ENCODE measurements at places on chromosomes 4 and X.

- no peak for DNase-seq
Observed at GRCh38 chr4:76492055-76492454, 57.0 kb downstream of the SHROOM3 start.

GRCh38 chrX:108732630-108733321, 3.6 kb downstream of the IRS4 start:
- no peak for DNase-seq

DNA sequence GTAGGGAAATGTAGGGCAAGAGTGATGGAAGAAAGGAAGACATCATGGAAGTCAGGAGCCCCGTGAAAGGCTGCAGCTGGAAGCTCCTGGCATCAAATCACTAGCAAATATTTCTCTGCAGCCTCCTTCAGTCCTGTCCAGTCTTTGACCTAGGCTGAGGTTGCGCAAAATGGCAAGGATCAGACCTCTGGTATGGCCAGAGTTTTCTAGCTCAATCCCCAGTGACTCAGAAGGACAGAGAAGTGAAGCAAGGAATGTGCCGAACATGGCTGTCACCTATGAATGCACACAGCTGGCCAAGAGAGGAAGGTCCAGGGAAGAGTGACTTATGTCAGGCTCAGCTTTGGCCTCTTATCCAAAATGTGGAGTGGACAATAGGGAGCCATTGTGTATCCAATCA, 71.1 kb upstream of the PHOX2B start:
- no peak for DNase-seq

DNA sequence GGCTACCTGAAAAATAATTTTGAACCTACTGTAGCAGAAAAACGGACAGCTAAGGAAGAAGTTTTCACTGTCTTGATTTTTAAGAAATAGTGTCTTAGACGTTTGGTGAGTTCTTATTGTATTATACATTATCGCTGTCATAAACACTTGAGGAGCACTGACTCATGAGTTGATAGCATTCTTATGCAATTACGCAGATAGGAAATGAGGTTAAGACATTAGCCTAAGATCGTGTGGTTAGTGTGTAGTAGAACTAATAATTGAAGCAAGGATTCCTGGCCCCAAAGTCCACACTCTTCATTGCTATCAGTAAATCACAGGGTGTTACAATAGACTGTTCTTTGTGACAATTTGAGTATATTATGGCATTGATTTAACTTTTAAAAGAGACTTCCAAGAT, 238.1 kb downstream of the ARAP2 start:
- DNase-seq, result no peak

DNA sequence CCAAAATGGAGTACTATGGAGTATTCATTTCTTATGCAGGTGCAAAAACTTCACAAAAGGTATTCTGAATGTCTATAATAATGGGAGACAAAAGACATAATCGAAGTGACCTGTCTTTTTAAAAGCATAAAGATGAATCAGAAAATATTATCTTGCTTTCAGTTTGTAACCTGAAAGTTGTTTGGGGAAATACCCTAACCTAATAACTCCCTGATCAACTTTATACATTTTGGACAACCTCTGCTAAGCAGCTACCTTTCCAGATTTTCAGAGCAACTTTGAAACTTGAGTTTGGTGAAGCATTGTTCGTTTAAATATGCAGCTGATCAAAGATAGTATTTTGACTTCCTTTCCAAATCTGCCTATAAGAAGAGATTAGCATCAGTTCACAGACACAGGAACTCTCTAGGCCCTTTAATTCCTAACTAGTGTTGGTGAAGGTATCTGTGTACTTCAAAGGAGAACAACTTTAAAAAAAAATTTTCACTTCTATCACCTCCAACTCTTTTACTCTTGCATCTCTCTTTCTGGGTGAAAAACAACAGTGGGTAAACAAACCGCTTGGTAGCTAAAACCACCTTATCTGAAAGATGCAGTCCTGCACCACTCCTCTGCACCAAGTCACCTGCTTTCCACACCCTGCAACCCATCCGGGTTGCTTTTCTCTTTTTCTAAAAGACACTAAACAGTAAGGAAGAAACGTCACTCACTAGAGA, 26.5 kb downstream of the CD40LG start:
- no peak for DNase-seq

- no peak for DNase-seq
Observed at GRCh38 chr4:40800064-40800463, 50.3 kb downstream of the NSUN7 start.

DNA sequence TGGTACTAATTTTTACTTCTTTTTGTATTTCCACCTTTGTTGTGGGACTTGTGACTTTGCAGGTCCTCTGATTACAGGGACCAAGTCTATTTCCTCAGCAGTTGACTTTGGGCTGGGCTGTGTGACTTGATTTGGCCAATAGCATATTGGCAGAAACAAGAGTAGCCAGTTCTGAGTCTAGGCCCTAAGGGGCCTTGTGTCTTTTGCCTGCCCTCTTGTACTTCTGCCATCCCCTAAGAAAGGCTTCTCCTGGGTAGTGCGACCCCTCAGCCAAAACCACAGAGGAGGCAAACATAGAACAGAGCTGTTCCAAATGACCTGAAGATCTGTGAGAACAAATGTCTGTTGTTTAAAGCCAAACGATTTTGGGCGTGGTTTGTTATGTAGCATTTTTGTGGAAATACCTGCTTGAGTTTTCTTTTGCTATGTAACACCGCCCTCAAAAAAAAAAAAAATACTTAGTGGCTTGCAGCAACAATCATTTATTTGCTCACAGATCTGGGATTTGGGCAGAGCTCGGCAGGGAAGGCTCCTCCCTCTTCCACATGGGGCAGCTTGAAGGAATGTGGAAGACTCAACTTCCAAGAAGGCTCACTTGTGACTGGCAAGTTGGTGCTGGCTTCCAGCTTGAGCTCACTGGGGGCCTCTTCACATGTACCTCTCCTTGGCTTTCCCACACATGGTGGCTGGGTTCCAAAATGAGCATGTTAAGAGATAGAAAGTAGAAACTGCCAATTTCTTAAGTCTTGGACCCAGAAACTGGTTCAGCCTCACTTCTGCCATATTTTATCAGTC, 423.0 kb upstream of the CNKSR2 start:
- no peak for DNase-seq

- no peak for DNase-seq
Observed at GRCh38 chrX:119871245-119871598, 311 bp downstream of the RNF113A start.

DNA sequence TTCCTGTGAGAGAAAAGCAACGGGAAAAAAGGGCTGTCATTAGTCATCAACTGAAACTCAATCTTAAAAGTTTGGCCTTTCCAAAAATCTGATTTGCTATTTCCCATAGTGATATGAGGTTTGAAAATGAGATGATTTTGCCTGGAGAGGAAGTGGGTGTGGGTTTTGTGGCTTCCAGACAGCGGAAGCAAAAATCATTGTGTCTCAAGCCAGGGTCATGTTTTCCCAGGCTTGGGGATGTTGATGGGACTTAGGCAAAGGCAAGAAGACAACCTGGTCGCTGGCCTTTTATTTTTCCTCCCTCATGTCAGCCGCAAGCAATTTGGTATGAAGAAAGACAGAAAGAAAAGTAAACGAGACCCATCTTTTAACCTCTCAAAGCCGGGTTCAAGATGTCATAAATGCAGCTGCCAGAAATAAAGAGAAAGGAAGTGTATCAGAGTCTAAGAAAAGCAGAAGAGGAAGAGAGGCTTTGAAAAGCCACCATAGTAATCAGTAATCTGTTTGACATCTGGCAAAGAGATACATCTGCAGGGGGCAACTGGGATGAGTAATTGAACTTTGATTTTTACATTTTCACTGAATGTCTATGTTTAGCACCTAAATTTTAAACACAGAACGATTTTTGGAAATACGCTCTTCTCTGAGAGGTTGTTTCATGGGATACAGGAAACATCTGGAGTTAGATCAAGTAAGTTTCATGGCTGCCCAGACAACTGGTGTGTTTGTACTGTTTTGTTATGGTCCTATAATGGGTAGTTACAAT, 521.6 kb upstream of the SLIT2 start:
- DNase-seq, result no peak

DNA sequence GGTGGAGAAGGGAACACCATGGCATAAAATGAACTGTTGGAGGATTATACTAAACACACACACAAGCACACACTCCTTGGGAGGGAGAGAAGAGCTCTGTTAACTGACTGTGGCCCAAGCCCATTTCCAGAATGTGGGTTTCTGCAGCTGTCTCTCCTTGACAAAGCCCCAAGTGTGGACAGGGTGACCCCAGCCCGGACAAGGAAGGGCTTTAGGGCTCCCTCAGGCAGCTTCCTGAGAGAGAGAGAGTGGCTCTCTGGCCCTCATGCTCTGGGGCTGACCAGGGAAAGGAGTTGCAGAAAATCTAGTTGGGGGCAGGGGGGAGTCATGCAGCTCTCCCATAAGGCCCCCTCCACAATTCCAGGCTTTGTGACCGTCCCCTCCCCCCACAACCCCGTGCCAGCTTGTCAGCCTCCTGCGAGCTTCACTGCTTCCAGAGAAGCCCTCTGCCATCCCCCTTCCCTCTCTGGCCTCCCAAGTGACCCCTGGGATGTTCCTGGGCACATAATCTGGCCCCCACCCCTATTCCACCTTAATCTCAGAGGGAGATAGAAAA, 590 bp downstream of the ARHGEF9 start:
- no peak for DNase-seq

- no peak for DNase-seq
Observed at GRCh38 chr4:103024996-103025395, 5.5 kb upstream of the SLC9B1 start.

DNA sequence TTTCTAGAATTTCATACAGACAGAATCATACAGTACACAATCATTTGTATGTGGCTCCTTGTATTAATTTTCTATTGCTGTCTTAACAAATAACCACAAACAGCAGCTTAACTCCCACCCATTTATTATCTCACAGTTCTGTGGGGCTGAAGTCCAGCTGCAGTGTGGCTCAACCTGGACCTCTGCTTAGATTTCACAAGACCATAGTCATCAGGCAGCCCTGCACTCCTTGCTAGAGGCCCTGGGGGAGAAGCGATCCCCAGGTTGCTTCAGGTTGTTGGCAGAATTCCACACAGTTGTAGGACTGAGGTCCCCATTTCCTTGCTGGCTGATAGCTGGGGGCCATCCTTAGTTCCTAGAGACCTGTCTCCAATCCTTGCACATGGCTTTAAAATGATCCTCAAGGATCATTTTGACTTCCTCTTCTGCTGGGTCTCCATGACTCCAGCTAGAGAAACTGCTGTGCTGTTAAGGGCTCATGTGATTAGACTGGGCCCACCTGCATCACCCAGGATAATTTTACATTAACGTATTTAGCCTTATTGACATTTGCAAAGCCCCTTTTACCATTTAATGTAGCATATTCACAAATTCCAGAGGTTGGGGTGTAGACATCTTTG, 60.9 kb upstream of the SMAD1 start:
- DNase-seq, result no peak

DNA sequence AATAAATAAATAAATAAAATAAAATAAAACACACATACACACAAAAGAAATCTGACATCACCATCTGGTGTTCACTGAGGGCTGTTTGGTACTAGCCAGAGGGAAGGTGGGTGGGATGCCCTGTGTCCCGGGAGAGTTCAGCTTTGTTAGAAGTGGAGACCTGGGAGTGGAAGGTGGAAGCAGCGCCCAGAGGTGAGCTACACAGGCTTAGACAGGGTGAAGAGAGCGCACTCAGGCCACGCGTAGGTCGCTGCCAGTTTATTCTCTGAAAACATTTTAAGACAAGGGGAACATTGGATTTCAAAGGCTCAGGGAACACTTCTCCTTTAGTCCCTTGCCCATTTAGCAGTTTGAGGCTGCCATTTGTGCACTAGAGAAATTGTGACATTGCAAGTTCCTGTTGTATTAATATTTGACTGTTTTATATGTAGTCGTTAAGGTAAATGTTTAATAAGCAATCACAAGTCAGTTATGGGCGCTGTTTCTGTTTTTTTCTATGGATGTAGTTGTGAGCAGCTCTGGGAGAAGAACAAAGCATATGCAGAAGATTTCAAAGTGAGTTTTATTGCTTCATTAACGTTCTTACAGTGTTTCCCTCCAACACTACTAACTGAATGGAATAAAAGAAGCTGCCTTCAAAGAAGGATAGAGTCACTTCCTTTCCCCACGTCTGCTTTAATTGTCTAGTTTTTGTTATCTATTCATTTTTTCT, 405.5 kb upstream of the NR3C2 start:
- no peak for DNase-seq

GRCh38 chr4:132770776-132771175, 378.3 kb upstream of the PCDH10 start:
- DNase-seq, result no peak

- no peak for DNase-seq
Observed at GRCh38 chrX:73922856-73923455, 360.0 kb downstream of the CHIC1 start.

GRCh38 chrX:123860983-123861382, 1.1 kb downstream of the XIAP start:
- DNase-seq, result no peak

DNA sequence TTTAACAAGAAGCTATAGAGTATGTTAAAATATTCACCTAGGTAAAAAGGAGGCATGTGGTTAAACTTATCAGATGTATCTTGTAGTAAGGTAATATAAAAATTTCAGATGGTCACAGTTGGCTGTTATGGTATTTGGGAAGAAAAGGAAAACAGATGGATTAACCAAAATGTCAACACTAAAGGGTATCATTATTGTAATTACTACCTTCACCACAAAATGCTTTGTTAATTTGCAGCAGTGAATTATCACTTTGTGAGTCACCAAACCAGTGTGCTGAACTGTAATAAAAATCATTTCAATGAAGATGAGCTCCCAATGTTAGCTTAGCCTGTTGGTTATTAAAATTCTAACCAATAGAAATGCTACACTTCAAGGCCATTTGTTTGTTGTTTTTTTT, 233.9 kb downstream of the RPA4 start:
- no peak for DNase-seq

GRCh38 chrX:136491832-136492231, 4.1 kb downstream of the BRS3 start:
- DNase-seq, result no peak

DNA sequence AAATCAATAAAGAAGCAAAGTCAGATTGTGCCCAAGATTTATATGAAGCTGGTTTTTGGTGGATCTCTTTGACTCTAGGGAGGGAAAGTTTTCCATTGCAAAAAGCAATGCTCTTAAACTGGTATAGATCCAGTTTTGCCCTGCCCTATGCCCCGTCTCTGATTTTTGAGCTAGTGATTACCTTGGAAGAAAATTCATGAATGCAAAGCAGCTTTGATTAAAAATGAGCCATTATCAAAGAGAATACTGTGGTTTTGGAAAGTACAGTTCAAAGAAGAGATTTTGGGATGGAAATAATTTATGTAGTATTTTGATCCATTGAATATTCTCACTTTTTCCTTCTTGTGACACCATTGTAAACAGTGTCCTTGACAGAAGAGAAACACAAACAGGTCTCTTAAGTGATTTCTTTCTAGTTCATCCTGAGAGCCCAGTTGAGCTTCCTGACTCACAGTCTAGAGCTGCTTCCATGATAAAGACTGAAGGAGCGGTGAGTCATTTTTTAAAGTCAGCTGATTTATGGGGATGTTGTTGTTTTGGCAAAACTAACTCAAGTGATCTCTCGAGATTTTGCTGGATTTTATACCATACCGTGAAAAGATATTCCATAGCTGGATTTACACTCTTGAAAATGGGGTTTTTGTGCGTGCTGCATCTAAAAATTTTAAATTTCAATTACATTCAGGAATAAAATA, 76.7 kb downstream of the AFF1 start:
- DNase-seq, result no peak
